ENCODE measurements at places on chromosomes 13 and 19. TPM values are rescaled to one million over a fixed set of nuclear protein-coding genes. Genes with fewer than 3 reads are reported as not detected.

DNA sequence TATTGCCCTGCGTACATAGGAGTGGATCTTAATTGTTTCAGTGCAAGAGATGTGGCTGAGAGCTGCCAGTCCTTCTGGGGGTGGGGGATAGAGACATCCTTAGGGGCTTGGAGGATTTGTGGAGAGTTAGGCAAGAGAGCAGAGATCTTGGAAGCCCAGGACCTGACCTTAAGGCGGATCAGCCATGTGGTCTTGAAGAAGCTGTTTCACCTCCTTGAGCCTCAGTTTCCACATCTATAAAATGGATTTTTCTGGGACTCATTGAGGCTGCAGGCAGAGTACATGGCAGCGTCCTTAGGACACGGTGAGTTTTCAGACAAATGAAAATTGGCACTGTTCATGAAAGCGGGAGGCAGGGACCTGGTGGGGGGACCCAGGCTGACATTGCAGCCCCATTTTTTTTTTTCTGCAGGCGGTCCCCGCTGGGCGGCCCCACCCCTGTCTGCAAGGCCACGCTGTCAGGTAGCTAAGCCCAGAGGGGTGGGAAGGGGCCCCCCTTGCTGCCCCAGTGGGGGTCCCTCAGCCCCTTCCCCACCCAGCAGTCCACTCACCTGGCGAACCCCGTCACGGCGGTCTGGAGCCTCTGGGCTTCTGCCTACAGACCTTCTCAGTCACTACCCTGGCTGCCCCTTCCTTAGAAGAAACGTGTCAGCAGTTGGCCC lies 30.0 kb downstream of the PDE4A start:
- DNase-seq = no peak

GRCh38 chr13:94254737-94255136 lies 224.7 kb downstream of the DCT start:
- no peak for DNase-seq

GRCh38 chr19:57786286-57786685 lies 16.8 kb downstream of the ZNF586 start:
- no peak for DNase-seq

DNA sequence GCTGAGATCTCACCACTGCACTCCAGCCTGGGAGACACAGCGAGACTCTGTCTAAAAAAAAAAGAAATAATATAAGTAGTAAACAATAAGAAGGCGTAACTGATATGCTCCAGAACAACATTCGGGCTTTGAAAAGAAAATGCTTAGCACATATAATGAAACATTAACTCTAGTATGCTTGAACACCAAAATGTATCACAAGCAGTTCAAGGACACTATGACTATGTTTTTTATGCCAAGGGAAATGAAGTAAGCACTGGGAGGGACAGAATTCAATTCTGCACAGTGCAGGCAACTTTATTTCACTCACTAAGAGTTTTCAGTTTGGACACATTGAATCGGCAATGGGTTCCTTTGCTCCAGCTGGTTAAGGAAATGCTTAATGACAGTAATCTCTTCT lies 178.7 kb downstream of the TBC1D4 start:
- DNase-seq = no peak

GRCh38 chr19:15426485-15427349 lies 7.9 kb upstream of the AKAP8L start:
- DNase-seq = no peak

GRCh38 chr19:49116544-49116943 lies 2.4 kb downstream of the LIN7B start:
- DNase-seq = no peak

- no peak for DNase-seq
Measured at GRCh38 chr19:30549151-30549550, 177.0 kb downstream of the ZNF536 start.

DNA sequence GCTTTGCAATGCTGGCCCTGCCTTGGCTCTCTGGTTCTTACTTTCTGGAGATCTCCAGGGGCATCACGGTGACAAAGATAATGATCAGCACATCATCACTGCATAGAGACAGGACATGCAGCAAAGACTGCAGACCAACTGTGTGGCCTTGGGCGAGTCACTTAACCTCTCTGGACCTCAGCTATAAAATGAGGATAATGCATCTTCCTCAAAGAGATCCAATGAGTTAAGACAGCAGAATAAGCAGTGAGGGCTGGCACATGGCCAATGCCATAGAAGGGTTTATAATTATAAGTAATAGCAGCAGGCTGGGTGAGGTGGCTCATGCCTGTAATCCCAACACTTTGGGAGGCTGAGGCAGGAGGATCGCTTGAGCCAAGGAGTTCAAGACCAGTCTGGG lies 2.4 kb downstream of the MAG start:
- DNase-seq = no peak

GRCh38 chr13:108573455-108573854 lies 56.0 kb upstream of the MYO16 start:
- no peak for DNase-seq

DNA sequence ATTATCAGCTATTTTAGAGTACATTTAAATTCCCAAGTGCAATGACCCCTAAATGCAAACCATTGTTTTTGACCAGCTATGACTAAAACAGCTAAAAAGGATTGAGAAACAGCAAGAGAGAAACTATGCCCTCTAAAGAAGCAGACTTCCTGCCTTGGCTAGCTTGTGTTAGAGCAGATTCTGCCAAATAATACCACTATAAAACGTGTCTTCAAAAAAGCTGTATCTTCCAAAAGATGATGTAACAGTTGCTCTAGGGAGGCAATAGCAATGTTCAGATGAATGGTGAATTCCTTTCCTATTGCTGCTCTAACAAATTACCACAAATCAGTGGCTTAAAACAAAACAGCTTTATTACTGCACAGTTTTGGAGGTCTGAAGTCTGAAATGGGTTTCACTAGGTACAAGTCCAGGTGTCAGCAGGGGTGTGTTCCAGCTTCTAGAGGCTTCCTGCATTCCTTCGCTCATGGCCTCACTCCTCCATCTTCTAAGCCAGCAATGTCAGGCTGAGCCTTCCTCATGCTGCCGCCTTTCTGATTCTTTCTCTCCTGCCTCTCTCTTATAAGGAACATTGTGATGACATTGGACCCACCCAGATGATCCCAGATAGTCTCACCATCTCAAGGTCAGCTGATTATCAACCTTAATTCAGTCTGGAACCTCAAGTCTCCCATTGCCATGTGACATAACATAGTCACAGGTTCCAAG lies 84.5 kb downstream of the LRRC63 start:
- DNase-seq = no peak

GRCh38 chr19:41649827-41650226 lies 23.0 kb upstream of the CEACAM4 start:
- no peak for DNase-seq

- peak; percentile 29 for DNase-seq
Measured at GRCh38 chr13:113849981-113850721, 13.7 kb downstream of the GAS6 start.

DNA sequence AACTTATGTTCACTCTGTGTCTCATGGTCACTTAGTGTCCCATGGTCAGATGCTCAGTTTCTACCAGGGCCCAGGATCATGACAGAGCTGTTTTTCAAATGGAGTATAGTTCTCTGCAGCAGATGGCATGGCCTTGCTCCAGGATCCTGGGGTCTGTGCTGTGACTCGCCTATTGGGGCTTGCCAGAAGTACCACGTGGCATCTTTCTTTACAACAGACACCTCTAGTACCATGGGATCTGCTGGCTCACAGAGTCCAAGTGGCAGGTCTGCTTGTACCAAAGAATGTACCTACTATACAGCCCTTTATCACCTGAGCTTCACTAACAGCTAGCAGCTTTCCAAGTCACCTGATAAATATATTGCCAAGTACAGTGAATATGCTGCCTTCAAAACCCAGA lies 6.0 kb upstream of the RNF6 start:
- DNase-seq = no peak

DNA sequence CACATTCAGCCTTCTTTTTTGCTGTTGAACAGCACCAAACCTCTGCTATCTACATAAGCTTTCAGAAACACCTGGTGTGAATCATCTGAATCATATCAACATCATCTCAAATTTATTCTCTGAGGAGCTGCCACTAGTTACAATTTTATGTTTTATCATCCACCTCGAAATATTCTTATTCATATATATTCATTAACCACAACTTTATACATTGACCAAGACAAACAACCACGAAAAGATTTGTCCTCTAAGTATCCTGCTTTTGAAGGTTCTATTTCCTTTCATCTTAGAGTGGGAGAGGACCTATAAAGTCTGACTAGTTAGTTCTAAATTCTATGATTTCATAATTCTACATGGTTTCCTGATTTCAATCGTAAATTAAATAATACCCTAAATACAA lies 18.9 kb downstream of the ESD start:
- DNase-seq = no peak

DNA sequence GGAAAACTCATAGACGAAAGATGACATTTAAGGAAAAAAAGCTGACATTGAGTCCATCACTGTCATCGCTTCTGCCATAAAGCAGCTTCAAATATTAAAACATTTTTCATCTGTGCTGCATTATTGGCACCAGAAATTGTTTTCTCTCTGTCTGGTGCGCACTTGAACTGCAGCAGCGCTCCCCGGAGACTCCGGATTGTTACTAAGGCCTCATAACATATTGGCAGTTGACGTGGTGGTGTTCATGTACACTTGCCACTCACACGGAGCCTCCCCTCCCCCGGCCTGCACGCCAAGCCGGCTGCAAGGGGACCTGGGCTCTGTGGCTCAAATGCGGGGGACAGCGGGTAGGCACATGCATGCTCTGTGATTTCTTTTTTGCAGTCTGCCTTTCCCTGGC lies 203.2 kb downstream of the TSHZ3 start:
- DNase-seq = no peak

DNA sequence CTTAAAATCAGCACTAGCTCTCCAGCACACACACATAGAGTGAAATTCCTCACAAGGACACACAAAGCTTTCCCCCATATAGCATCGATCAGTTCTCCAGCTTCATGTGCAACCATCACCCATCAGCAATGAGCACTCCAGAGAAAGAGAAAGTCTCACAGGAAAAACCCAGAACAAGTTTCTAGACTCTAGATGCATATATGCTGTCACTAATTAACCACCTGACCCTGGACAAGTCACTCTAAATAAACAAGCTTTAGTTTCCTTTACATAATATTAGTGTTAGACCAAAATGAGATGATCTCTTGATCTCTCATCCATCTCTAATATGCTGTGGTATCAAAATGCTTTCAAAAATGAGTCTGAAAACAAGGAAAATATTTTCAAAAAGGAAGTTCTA lies 81.2 kb downstream of the TBC1D4 start:
- DNase-seq = no peak

GRCh38 chr13:98839856-98840769 lies 87.6 kb upstream of the SLC15A1 start:
- DNase-seq = peak; percentile 67

DNA sequence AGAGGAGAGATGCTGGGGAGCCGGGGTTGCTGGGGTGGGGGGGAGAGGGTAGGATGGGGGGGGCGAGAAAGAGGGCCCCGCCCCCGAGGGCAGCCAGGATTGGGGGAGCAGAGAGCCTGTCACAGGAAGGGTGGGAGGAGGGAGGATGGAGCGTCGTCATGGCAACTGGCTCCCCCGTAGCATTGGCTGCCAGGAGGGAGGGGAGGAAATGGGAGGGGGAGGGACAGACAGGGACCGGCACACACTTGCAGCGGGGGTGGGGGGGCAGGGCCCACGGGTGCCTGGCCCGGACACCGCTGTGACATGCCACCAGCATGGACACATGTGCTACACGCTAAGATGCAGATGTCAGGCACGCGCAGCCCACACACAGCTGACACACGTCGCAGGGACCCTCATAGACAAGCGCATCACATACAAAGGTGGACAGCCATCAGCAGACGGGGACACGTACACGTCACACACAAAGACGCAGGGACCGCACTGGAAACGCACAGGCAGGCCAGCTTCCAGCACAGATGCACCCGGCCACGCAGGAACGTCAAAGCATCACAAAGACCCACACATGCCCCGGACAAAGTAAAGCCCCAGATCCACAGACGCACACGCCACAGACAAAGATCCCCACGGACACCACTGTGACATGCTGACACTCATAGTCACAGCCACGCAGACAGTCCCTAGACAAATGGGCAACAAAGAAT lies at the start of gene LMTK3:
LMTK3 (minus strand) TSS at position 36 of the 704 bp plus-strand sequence. CDS start 259 bp downstream, outside the sequence.
- DNase-seq = peak; percentile 55

DNA sequence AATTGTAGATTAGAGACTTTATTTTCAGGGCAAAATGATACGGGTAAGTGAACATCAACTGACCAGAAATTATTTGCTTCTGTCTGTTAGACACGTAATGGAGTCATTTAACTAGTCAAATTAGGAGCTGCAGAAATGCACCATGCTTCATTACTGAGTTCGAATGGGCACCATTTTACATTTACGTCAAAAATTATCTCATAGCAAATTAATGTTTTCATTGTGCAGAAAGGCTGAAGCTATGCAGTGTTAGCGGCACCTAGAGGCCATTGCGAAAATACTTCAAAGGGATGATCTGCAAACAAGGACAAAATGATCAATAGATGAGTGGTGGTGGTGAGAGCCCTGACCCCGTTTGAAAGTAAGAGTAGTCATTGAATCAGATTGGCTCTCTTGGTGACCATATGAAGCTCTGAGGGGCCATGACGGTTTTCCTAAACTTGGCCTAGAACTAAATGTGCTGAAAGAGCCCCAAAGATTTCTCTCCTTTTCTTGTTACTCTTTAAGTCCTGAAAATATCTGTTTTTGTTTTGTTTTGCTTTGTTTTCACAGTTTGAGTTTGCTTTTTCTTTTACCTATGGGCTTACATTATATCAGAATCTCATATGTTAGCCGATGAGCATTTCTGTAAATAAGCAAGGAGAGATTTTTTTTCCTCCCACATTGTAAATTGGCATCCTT lies 277.9 kb downstream of the ZNF536 start:
- DNase-seq = no peak

PDX1 gene
- total RNA-seq = not detected

BRCA2 gene
- total RNA-seq = 2.1 TPM

MBD3L2 gene
- not detected for total RNA-seq

FXYD1 gene
- total RNA-seq = 50.2 TPM

MEIOSIN gene
- not detected for total RNA-seq

IGSF23 gene
- total RNA-seq = not detected

FCAR gene
- 0.39 TPM for total RNA-seq

FAM216B gene
- total RNA-seq = not detected

Measured in ureter (tissue), 1 donor.